GM06990 (cell line): ENCODE measurements at places on chromosomes 13 and 19.

DNA sequence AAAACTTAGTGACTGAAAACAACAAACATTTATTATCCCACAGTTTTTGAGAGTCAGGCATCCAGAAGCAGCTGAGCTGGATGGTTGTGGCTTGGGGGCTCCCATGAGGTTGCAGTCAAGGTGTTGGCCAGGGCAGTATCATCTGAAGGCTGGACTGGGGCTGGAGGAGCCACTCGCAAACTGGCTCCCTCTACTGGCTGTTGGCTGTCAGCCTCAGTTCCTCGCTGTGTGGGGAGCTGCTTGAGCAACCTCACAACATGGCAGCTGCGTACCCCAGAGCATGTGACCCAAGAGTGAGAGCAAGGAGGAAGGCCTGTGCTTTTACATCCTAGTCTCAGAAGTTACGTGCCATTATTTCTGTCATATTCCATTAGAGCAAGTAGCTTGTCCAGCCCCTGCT lies 9.7 kb downstream of the YJU2 start:
- DNase-seq: no peak

DNA sequence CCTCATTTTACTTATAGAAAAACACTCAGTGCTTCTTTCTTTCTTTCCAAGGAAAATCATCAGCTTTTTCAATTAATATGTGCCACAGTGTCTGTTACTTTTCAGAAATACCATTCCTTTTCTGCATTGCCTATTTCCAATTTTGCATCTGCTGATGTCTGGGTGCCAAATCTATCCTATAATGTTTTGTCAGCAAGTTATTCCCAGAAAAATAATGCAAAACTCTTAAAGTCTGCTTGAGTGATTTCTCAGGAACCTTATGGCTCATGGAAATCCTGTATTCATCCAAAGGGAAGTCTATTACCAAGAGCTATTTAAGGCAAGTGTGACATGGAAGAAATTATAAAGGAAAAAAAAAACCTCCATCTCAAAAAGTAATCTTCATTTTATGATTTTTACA lies 224.4 kb downstream of the FGF14 start:
- no peak for DNase-seq

DNA sequence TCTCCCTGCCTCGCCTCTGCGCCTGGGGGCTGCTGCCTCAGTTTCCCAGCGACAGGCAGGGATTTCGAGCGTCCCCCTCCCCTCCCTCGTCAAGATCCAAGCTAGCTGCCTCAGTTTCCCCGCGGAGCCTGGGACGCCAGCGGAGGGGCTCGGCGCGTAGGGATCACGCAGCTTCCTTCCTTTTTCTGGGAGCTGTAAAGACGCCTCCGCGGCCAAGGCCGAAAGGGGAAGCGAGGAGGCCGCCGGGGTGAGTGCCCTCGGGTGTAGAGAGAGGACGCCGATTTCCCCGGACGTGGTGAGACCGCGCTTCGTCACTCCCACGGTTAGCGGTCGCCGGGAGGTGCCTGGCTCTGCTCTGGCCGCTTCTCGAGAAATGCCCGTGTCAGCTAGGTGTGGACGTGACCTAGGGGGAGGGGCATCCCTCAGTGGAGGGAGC lies 722 bp upstream of the ICAM1 start:
- DNase-seq: peak; percentile 88

DNA sequence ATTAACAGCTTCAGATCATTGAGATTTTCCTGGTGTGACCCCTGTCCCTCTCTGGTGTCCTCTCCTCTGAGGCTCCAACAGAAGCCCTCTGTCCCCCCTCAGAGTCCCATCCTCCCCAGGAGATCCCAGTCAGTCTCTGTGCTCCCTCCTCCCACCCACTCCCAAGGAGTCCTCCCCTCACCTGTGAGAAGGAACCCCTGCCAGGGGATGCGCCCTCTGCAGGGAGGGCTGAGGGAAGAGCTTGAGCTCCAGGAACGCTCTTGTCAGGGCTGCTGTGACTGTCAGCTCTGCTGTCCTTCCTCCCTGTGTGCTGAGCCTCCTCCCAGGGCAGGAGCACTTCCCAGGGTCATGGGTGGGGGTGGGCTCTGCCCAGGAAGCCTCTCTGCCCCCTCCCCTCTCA lies 33.2 kb downstream of the CEACAM8 start:
- DNase-seq: no peak

GRCh38 chr13:51978796-51979556 lies 32.3 kb downstream of the ATP7B start:
- no peak for DNase-seq

GRCh38 chr19:55118401-55118991 lies 1.1 kb upstream of the PPP1R12C start:
- DNase-seq: no peak

DNA sequence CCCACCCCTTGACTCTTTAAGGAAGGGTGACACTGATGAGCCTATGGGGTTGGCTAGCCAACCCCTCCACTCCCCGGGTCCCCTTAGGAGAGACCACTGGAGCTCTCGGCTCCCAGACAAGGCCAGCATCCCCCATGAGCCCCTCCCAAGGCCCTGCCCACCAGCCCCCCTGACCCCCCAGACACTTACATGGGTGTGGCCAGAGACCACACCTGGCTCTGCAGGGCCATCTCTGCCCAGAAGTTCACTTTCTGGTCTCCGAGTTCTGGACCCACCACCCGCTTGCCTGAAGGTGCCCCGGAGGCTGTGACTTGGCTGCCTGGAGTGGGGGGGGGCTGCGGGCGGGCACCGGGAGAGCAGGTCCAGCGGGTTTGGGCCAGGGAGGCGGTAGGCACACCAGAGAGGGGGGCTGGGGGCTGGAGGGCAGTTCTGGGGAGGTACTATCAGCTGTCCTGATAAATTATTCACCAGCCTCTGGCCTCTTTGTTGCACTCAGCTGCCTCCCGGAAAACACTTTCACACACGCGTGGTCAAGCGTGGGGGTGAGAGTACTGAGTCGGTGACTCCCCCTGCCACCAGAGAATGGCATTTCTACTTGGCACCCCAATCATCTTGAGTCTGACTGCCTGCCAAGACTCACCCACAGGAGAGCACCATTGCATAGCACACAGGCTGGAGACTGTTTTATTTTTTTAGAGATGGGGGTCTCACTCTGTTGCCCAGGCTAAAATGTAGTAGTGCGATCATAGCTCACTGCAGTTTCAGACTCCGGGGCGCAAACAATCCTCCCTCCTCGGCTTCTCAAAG lies at the start of gene PALM3:
Gene PALM3 (minus strand): TSS at position 326 of the 807 bp plus-strand sequence. CDS start 96 bp downstream, at position 230.
- DNase-seq: no peak

GRCh38 chr19:7852851-7853769 lies 21.1 kb downstream of the PRR36 start:
- peak; percentile 73 for DNase-seq

DNA sequence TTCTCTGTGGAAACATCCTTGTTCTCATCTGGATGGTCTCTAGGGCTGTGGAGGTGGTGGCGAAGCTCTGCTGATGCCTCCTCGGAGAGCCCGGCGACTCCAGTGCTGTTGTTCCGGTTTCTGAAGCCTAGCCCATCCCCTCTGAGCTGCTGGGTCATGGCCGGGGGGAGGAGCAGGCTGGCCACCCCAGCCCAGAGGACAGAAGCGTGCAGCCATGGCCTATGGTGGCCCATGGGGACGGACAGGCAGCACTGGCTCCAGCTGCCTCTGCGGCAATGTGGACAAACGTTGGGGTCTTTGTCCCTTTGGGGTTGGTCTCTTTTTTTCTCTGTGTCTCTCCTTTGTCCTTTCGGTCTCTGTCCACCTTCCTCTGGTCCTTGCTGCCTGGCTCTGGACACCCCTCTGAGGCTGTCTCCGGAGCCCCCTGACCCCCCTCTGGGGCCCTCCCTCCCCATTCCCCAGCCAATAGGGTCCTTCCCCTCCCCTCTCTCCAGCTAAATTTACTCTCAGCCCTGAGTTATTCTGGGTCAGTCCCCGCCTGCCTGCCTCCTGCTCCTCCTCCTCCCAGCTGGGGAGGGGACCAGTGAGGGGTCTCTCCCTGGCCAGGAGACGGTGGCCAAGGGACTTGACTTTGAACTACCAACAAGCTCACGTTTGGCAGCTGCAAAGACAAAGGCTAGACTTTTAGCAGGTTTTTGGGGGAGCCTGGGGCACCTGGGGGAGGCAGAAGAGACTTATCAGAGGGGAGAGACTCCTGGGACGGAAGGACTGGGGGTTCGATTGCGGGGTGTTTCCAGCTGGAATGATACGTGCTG lies at the start of gene HRC:
Gene HRC (minus strand): TSS at position 392 of the 815 bp plus-strand sequence. CDS start 159 bp downstream, at position 233.
- no peak for DNase-seq

GRCh38 chr13:110524541-110525257 lies 36.8 kb downstream of the RAB20 start:
- no peak for DNase-seq

GRCh38 chr19:384799-385169 lies 24.2 kb downstream of the C2CD4C start:
- peak; percentile 59 for DNase-seq

GRCh38 chr19:55133639-55134444 lies 15.2 kb downstream of the TNNT1 start:
- no peak for DNase-seq

- DNase-seq: no peak
Observed at GRCh38 chr19:28999724-29000433, 213.1 kb downstream of the UQCRFS1 start.
